RWPE1 (cell line): ENCODE measurements at places on chromosomes 3 and 15.

GRCh38 chr15:68602459-68603215, 23.8 kb downstream of the CORO2B start:
- DNase-seq = no peak

DNA sequence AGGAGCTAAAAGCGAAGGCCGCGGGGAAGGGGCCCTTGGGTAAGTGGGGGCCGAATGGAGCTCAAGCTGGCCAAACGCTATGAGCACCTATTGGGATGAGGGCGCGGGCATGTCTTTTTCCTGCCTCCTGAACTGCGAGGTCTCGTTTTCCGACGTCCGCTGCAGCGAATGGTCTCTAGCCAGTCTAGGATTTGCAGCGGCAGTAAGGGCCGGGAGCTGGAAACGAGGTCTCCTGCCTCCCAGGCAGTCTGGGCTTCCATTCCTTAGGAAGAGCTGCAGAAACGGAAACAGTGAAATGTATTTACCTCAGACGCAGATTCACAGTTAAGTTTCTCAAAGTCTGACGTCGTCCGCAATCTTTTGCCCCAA, 517 bp downstream of the TMA7 start:
- DNase-seq = no peak

DNA sequence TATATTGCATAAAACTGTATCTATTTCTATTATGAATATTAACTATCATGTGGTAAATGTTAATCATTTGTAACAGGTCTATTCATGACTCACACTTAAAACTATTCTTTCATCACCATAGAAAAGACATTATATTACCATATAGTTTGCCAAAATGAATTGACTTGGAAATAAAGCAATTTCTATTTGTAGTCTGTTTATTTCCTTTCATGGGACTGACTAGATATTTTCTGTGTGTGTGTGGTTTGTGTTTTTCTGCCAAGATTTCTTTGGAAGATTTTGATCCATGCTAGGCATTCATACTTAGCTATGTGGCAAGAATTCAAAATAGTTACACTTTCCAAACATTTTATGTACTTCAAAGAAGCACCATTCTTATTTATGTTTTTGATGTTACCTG, 522.5 kb upstream of the AGTR1 start:
- no peak for DNase-seq

- no peak for DNase-seq
These were observed 39.2 kb upstream of the APH1B start for GRCh38 chr15:63238171-63238570.

DNA sequence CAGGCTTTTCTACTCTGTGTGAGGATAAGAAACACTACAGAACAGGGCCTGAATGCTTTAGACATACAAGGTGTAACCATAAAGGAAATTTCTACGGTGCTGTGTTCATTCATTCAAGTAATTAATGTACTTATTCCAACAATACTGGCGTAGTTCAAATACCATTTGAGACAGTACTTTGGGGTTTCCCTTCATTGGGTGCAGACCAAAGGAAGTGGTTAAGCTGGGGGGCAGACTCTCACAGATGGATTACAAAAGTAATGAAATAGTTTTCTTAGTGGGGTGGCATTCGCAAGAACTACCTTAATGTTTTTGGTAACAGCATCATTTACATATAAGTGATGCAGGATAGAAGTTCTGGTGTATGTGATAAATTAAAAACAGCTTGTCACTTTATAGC, 65.9 kb downstream of the BTD start:
- DNase-seq = no peak

DNA sequence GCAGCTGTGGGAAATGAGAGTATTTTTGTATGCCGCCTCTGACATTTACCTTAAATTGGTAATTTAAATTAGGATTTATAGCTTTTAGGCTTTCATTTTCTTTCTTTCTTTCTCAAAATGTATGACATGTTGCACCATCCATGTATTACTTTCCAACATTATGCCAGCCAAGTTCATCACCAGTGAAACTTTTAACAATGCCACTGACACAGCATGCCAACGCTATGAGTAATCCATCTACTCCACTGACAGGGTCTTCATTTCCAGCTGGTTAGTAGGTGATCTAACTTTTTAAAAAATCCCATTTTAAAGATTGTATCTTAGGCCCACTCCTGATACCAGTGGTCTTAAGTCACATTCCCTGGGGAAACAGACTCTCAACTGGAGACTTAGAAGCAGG, 21.8 kb upstream of the CLDN16 start:
- peak; percentile 44 for DNase-seq

DNA sequence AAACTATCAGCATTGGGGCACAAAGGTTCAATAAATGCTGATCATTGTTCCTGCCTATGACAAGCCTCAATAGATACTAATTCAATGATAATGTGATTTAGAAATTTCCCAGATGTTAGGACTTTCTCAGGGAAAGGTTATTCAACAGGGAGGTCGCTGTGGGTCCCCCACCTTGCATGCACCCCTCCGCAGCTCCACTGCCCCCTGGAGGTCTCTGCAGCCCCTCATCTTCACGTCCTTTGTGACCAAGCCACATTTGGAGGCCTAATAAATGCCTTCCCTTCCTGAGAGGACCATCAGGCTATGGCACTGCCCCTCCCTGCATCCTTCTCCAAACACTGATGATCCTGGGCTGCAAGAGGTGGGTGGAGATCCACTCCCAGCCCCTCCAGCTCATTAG, 50.2 kb downstream of the NOX5 start:
- no peak for DNase-seq

DNA sequence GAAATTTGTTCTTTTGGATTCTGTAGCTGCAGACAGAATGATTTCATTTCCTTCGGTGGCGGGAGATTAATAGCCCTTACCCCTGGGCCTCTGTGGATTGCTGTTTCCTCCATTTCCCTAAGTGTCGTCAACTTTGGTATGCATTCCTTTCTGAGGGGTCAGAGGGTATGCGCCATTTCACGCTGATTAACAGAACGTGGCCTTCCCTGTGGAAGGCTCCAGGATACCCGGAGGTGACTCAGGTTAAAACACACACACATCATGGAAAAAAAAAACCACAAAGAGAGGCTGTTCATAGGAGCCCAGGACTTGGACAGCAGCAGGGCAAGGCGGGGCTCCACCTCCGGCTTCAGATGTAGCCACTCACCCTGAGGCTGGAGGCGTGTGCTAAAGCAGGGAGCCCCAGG, 51.9 kb downstream of the EPHB1 start:
- DNase-seq = peak; percentile 86

- peak; percentile 30 for DNase-seq
These were observed 65.5 kb downstream of the GALK2 start for GRCh38 chr15:49235446-49236124.

DNA sequence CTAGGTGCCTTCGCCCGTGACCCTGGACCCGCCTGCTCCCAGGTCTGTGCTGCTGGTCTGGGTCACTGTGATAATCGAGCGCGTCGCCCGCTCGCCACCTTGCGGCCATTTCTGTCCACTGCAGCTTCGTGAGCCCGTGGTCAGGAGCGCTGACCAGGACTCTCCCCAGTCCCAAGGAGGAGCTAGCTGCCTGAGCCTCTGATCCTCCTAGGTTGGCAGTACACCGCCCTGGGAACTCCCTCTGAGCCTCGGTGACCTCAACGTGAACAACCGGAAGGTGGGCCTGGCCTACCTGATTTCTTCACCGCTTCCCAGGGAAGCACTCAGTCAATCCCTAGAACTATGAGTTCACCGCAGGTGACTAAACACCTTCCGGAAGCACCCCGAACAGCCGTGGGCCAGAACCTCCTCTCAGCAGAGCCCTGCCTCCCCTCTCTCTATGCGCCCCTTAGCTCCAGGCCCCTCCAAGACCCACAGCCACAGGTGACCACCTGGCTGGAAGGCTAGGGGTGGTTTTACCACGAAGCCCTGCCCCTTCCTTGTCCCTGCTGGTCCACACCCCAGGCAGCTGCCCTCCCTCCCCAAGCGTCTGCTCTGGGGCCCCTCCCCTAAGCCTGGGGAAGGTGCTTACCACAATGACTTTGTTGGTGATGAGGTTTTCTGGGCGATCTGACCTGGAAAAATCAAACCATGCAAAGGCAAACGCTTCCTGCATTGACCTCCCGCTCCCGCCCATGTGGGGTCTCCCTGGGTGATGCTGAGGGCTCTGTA, 9.7 kb downstream of the PLA2G4D start:
- DNase-seq = peak; percentile 93

GRCh38 chr3:59472541-59472940, 422.7 kb upstream of the CFAP20DC start:
- no peak for DNase-seq

DNA sequence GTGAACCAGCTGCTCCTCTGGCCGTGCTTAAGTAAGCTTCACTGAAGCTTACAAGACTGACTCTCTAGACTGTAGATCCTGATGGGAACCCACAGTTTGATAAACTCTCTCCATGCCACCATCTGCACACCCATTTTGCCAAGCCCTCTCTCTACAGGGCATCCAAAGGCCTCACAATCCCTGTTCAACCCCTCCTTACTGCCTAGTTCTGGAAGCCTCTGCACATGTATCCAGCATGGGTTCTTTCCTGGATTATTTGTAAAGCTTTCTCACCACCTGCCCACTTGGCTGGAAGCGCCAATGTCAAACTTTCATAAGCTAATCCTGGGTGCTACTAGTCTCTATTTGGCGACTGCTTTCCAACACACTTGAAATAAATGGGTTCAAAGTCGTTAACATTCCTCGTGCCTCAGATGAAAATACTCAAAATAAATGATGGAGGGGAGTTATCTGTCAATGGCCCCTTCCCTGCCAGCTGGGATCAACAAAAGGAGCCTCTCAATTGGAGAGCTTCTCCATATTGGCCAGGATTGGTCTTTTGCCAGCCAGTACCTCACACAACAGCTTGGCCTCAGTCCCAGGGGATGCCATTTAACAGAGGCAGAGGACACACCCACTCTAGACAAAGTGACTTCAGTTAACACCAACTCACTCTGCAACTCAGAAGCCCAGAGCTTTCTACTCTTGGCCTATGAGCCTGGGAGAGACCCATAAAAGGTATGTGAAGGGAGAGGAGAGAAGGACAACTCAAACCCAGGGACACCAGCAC, 48.1 kb downstream of the SH3BP5 start:
- DNase-seq = no peak

DNA sequence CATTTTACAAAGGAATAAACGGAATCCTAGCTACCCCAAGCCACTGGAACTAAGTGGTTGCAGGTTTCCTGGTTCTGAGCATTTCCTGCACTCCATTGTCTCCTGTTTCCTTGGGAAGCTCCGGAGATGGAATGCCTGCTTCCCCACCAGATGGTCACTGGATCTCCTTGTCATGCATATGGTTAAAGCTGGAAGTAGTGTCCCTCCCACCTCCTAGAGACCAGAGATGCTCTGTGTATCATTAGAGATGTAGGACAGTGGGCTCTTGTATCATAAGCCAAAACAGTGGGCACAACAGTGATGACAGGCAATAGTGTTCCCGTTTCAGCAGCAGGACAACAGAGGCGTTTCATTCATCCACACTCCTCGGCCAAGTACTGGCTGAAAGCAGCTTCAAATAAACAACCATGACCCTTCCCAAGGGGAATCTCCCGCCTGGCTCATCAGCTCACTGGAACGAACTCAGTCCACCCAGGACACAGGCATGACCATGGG, 136.2 kb upstream of the EIF1B start:
- no peak for DNase-seq

DNA sequence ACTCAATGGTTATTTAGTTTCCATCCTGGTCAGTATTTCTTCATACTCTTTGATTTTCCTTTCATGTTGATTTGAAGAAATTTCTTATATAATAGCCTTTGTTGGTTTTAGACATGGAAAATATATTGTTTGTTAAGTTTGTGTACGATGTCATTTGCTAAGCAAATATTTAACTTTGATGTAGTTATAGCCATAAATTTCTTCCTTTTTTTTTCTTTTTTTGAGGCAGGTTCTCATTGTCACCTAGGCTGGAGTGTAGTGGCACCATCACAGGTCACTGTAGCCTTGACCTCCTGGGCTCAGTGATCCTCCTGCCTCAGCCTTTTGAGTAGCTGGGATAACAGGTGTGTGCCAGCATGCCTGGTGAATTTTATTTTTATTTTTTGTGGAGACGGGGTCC, 51.4 kb downstream of the NMD3 start:
- DNase-seq = no peak

DNA sequence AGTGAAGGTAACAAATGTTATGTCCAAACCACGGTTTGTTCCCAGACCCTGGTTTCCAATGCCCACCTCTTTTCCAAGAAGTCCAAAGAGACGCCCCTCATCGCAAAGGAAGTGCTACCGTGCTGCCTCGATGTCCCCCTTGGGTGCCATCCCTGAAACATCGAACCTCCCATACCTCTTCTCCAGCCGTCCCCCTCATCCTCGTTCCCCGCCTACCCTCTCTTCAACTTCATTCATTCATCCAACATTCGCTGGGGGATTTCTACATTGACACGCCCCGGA, 467 bp downstream of the TIPIN start:
- no peak for DNase-seq

GRCh38 chr15:37109872-37110572, 9.7 kb upstream of the MEIS2 start:
- no peak for DNase-seq

DNA sequence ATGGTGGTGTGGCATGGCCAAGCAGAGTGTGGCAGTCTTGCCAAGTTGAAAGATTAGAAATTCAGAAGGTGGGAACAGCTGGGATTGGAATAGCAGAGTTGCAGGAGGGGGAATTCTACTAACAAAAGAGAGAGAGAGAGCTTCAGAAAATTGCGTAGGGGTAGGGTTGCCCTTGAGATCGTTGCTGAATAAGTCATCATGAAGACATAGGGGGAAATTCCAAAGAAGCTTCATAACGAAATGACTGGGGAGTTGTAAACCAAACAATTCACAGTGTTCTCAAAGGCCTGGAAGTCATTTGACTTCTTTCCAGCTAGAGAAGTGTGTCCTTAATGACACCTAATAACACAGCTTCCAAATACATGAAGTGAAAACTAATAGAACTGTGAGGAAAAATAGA, 26.3 kb upstream of the TIPARP start:
- DNase-seq = no peak

GRCh38 chr15:74614744-74615507, 710 bp upstream of the CLK3 start:
- DNase-seq = no peak
